ENCODE measurements at places on chromosomes 13 and 19.

DNA sequence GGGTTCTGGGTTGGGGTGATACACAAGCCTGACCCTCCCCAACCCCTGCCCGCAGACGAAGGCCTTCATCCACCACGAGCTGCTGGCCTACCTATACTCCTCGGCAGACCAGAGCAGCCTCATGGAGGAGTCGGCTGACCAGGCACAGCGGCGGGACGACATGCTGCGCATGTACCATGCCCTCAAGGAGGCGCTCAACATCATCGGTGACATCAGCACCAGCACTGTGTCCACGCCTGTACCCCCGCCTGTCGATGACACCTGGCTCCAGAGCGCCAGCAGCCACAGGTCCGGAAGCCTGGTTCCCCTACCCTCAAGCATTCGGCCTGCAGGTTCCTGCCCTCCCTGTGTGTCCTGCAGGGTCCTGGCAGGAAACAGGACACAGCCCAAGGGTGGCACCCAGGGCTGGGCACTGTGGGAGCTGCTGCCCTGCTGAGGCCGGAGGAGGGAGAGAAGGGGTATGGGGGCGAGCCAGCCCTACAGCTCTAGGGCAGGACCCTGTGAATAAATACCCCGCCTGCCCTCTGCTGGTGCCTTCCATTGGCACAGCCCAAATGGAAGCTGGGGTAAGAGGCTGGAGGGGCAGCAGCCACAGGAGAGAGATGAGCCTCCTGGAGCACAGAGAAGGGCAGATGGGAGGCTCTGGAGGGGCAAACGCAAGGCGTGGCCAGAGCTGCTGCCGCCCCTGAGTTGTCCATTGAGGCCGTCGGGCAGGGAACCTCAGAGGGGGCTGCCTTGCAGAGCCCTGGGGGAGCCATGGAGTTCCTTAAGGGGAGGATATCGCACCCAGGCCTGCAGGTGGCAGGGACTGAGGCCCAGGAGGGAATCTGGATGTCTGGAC lies 6.8 kb downstream of the TMED1 start:
- no peak for DNase-seq

DNA sequence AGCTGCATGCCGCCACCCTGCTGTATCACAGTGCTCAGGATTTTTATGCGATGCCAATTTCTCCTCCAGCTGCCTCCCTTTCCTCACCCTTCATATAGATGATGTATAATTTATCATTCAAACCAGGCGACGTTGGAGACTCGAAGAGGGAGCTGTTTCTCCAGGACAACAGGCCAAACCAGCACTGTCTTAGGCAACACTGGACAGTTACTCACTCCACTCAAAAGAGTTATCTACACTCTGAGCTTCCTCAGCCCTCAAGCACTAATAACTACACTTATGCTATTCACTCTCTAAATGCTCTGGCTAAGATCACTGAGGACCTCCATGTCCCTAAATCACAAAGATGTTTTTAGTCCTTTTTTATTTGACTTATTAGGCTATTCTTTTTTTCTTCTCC lies 87.3 kb upstream of the RFC3 start:
- DNase-seq, result no peak

- DNase-seq, result no peak
Observed at GRCh38 chr13:59609421-59609820, 554.3 kb downstream of the DIAPH3 start.

DNA sequence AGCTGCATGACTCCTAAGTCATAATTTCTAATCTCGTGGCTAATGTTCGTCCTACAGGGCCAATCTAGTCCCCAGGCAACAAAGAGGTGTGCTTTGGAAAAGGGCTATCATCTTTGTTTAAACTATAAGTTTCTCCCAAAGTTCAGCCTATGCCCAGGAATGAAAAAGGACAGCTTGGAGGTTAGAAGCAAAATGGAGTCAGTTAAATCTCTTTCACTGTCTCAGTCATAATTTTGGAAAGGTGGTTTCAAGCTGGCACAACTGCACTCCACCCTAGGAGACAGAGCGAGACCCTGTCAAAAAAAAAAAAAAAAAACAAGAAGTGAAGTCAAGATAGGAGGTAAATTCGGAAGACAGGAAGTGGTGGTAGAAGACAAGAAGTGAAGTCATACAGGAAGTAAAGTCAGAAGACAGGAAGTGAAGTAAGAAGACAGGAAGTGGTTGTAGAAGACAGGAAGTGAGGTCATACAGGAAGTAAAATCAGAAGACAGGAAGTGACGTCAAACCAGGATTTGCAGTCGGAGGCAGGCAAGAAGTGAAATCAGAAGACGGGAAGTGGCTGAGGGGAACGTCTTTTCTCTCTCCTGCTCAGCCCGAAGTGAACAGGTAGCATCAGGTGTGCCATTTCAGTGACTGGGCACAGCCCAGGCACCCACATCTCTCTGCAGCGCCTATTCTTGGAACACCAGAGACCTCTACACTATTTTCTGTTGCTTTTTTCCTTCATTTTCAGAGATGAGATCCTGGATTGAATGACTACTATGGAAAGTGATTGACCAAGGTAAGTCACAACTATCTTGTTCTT lies 32.2 kb downstream of the GP6 start:
- DNase-seq, result peak; percentile 27

GRCh38 chr19:1383017-1383311 lies 743 bp upstream of the NDUFS7 start:
- DNase-seq, result no peak

- no peak for DNase-seq
Observed at GRCh38 chr19:33669376-33669775, 47.6 kb downstream of the CHST8 start.

- DNase-seq, result no peak
Observed at GRCh38 chr19:56538761-56539263, at the start of gene ZFP28. ZFP28 (plus strand) TSS chr19:56538948; CDS start chr19:56539019, 71 bp downstream.

DNA sequence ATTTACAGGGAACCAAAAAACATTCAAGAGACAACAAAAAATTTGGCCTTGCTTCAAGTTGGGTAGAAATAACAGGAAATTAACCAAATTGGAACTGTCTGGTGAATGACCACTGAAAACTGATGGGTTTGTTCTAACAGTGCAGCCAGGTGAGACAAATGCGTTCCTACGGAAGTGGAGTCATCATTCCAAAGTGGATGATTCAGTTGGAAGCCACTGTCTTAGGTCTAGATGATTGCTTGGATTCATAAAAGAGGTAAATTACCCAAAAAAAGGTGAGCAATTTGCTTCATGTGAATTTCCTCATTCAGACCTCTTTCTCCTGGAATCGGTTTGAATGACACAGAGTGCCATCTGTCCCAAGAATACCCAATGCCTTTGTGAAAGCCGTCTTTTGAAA lies 87.1 kb upstream of the IPO5 start:
- no peak for DNase-seq

DNA sequence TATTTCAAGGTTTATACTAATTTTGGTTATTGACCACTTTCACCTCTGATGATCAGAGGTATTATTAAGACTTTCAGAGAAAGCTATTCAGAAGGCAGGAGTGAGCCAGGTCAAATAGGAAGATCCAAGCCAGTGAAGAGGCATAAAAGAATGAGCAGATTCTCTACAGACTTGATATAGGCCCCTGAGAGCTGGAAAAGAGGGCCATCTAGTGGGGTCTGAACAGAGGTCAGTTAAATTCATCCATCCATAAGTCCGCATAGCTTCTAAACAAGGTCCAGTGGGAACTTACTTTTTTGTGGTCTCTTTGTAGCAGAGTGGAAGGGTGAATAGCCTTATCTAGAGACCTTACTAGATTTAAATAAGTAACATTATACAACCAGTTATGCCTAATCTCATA lies 126.6 kb upstream of the UFM1 start:
- peak; percentile 17 for DNase-seq

DNA sequence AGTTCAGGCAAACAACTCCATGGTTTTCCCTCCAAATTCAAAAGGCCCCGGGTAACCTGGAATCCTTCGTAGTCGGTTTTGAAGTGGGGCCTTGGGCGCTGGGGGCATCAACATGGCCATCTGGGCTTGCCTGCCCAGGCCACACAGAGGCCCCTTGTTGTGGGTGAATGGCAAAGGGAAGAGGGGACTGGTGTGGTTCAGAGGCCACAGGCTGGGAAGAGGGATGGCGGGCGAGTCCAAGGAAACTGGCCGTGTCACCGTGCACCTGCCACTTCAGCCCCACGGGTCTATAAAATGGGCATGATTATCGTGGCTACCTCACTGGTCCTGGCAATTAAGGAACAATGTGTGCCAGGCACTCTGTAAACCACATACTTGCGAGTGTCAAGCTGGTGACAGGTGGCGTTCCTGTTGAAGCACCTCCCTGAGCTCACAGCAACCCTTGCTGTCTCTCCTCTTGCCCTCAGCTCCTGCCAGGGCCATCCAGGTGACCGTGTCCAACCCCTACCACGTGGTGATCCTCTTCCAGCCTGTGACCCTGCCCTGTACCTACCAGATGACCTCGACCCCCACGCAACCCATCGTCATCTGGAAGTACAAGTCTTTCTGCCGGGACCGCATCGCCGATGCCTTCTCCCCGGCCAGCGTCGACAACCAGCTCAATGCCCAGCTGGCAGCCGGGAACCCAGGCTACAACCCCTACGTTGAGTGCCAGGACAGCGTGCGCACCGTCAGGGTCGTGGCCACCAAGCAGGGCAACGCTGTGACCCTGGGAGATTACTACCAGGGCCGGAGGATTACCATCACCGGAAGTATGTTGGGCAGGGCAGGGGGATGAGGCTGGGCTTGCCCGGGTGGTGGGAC lies 1.3 kb downstream of the LSR start:
- no peak for DNase-seq

- DNase-seq, result no peak
Observed at GRCh38 chr13:58048670-58049069, 417.1 kb downstream of the PCDH17 start.

- no peak for DNase-seq
Observed at GRCh38 chr19:5481957-5482356, 26.7 kb downstream of the ZNRF4 start.

DNA sequence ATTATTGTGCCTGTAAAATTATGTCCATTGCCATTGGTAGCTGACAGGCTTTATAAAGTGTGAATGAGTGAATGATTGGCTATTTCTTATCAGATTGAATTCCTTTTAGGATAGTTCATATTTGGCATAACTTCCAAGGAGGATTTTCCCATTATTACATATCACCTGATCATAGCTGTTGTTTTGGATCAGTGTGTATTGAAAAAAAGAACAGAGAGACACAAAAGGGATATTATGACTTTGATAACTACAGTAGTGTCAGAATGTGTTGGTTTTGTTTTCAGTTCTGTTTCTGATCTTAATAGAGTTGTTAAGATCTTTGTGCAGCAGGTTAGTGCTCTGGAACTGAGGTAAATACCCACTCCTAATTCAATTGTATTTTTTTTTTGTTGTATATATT lies 103.8 kb downstream of the LRCH1 start:
- no peak for DNase-seq
